GF-D8 (cell line): ENCODE measurements at places on chromosomes 16 and 17.

DNA sequence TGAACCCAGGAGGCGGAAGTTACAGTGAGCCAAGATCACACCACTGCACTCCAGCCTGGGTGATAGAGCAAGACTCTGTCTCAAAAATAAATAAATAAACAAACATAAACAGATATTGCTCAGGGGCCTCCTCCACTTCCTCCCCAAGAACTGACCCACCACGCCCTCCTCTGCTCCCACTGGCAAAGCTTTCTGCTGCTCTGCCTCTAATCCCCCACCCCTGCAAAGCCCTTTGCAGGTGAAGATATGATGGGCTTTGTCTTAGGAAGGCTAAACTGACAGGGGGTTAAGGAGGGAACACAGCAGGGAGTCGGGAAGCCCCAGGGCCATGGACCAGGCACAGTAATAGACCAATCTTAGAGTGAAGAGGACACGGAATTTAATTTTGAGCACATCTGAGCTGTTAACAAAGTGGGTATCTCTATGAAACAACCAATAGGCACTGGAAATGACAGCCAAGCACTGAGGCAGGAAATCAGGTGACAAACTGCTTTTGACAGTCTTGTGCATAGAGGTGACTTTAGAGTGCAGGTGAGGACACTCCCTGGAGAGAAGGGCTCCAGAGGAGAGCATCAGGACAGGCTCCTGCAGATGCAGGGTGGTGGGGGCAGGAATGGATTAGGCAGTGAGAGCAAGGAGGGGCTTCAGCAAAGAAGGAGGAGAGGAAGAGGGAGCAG, 6.4 kb upstream of the CD300LD start:
- no peak for DNase-seq

GRCh38 chr17:57948169-57948554, 7.0 kb downstream of the CUEDC1 start:
- DNase-seq: no peak

- DNase-seq: no peak
These were observed 37.9 kb downstream of the GSG1L start for GRCh38 chr16:28025631-28026030.

DNA sequence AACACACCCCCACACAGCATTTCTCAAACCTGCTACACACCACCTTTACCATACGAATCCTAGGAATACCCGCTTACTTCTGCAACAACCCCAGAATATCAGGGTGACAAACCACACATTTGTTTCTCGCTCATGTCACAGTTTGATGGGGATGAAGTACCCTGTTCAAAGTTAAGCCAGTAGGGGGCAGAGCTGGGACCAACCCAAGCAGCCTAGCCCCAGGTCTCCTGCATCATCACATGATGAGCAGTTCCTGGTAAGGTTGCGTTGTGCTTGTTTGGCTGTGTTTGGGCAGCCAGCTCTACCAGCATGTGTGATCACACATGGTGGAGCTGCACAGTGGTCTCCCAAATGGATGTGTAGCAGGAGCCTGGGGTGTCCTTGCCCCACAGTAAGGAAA, 103.6 kb upstream of the C16orf82 start:
- DNase-seq: no peak

DNA sequence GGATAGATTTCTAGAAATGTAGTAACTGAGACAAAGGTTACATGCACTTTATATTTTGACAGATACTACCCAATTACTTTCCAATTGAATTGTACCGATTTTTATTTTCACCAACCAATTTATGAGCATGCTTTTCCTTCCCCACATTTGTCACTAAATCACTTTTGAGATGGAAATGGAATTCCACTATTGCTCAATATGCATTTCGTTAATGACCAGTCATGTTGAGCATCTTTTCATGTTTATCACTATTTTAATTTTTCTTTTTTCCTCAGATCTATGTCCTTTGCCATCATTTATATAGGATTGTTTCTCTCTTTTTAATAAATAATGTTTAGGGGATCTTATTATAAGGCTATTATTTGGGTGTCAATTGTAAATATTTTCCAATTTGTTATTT, 102.8 kb upstream of the SMIM36 start:
- no peak for DNase-seq

- no peak for DNase-seq
These were observed 4.8 kb upstream of the ZDHHC1 start for GRCh38 chr16:67421030-67421429.
